ENCODE measurements at places on chromosomes 12 and 14.
A peak's percentile ranks its signal among the peaks of the same experiment; 100 is the strongest.

DNA sequence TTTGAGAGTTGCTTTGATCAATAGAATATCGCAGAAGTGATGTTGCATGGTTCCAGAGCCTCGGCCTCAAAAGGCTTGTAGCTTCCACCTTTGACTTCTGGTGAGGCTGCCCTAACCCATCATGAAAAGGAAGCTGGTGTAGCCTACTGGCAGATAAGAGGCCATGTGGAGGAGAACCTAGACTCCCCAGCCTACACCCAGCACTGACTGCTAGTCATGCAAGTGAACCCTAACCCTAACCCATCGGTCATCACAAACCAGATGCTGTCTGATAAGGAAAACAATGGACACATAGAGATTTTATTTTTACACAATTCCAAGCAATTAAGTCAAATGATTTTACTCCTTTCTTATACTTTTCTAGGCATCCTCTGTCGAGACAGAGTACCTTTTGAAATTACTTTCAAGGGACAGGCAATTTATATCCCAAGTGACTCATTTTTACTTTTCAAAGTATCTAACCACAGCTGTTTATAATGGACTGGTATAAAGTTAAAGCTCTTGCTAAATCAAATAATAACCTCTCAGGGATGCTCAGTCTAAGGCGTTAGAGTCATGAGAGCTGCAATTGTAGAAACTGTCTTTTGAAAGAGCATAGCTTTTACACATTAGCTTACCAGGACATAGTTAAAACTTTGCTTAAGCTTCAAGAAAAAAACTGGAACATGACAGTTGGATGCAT, 17.6 kb downstream of the PTPRB start:
- DNase-seq = no peak

DNA sequence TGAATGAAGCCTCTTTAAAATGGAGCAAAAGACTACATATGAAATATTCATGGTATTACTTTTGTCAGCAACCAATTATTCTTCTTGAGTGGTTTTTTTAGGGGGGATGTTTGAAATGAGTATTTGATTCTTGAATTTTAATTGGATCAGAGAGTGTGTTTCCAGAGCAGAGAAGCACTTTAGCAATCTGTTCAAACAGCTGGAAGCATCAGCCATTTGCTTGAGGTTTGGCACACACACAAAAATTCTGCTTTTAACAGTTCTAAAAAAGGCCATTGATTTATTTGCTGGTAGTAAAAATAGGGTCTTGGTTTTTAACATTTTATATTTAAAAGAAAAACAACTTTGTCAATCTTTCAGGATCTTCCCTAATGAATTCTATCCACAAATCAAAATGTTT, 292.7 kb downstream of the LRFN5 start:
- DNase-seq = no peak

- DNase-seq = no peak
Measured at GRCh38 chr14:22613106-22613695, 15.1 kb downstream of the ABHD4 start.

DNA sequence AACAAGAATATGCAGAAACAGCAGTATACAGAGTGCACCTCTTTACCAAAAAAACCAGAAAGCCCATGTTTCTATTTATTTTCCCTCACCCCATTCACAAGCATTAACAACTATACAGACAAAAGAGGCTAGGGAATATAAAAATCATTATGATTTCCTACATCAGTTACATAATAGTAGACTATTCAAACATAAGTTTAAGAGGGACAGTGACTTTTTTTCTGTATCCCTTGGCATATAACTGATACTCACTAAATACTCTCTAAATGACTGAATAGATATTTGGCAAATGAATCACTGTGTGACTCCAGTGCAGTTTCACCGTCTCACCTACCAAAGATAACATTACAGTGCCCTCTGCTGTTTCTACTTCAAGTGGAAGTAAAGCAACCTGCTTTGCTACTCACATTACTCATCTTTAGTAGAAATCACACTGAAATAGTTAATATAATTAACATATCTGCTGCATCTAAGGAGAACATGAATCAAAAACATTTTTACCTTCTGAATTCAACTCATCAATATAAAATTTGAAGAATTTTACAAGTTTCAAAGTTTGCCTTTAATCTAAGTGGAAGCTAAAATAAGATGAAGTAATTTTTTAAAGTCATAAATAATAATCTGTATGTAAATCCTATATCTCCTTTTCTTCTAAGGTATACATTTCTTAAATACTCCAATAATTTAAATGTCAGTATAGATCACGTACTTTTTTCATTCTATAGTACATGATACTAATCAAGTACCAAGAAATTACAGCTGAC, 103.8 kb downstream of the OSBPL8 start:
- DNase-seq = peak; percentile 60

- DNase-seq = peak; percentile 69
Measured at GRCh38 chr14:93332397-93332852, 411 bp downstream of the BTBD7 start.

GRCh38 chr14:104268725-104269436, 130.5 kb downstream of the KIF26A start:
- no peak for DNase-seq

DNA sequence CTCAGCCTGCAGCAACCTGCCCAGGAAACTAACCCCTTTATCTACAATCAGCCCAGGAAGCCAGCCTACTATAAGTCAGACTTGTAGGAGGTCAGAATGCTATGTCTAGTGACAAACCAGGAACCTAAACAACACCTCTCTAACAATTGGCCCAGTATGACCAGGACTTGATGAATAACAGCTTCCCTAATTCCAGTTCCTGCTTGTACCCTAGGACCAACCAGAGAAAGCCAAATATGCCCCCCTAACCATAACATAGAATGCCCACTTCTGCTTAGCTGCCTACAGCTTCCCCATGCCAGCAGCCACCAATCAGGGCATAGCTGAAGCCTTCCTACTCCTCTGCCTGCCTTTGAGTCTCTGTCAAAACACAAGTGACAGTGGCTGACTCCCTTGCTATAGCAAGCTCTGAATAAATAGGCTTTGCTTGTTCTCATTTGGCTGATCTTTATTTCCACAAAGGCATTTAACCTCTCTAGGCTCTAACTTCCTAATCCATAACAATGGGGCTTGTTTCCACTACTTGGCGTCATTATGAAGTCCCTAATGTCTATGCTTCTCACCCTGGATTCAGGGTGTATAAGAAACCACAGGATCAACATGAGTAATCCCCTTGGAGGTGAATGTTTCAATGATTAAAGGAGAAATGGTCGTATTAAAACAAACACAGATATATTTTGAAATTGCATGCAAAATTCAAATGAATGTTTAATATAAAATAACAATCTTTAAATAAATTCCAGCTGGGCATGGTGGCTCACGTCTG, 220.2 kb downstream of the ANO6 start:
- DNase-seq = peak; percentile 3

- no peak for DNase-seq
Measured at GRCh38 chr12:32240831-32241230, 134.2 kb downstream of the BICD1 start.

- DNase-seq = peak; percentile 13
Measured at GRCh38 chr14:58272588-58273372, 25.6 kb upstream of the ARID4A start.

DNA sequence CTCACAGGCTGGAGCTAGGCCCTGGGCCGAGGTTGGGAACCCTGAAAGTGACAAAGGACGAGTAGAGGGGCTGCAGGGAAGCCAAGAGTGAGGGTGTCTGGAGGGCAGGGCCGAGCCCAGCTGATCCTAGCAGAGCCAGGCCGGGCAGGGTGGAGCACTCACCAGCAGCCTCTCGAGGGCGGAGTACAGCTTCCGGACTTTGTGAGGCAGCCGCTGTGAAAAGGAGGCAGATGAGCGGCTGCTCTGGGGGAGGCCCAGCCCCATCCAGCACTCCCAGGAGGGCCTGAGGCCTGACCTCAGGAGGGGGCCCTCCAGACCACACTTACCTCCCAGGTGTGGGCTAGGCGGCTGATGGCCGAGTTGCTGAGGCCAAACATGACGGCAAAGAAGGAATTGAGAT, 14.7 kb upstream of the ENDOU start:
- peak; percentile 79 for DNase-seq

GRCh38 chr12:104634852-104635251, 178.1 kb downstream of the CHST11 start:
- no peak for DNase-seq

GRCh38 chr14:20802341-20803084, at the start of gene RNASE1:
TSS of gene RNASE1 (minus strand) at chr14:20802844. CDS start at chr14:20802068, 776 bp downstream.
- DNase-seq = no peak

DNA sequence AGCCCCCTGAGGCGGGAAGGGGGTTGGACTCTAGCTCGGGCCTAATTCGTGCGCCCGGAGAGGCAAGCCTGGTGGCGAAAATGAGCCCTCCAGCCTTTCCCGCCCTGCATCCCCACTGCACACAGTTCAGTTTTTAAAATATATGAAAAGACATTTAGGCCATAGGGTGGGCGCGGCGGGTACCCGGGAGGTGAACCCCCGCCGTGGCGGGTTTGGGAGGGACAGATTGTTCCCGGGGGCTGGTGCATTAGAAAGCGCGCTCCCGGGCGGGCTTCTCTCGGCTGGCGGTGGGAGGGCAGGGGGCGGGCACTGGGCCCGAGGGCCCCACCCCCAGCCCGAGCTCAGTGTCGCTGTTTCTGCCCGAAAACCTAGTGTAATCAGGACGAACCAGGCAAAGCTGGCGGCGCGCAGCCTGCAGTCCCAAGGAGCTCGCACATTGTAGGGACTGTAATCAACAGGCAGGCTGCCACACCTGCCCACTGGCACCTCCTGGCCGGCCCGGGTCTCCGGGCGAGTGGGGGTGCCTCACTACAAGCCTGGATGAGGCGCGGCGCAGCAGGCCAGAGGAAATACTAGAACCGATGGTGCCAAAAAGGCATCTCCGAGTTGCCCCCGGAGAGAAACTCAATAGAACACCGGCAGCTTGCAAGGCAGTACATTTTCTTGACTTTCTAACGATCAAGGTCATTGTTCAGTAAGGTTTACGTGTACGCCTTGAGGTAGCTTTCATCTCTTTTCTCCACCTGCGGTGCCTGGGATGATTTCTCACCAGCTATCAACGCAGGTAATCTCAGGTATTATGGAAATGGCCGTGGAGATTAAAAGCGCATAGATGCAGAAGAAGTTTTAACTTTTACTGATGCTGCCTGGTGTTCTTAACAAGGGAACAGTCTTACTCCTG, 764 bp upstream of the SPTB start:
- DNase-seq = no peak

DNA sequence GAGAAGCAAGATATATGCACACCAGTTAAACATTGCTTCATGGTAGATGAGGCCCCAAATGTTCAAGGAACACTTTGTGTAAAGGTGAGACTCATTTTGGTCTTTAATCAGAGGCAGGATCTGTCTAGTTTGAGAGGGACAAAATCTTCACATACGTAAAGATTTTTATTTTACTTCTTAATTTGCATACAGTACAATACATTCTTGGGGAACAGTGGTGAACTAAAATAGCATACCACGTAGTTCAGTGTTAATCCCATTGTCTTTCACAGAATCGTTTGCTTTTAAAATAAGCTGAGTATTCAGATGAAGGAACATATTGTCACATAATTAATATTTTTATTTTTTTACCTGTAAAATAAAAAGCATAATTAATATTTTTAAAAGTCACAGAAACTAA, 43.3 kb downstream of the GPATCH2L start:
- no peak for DNase-seq

DNA sequence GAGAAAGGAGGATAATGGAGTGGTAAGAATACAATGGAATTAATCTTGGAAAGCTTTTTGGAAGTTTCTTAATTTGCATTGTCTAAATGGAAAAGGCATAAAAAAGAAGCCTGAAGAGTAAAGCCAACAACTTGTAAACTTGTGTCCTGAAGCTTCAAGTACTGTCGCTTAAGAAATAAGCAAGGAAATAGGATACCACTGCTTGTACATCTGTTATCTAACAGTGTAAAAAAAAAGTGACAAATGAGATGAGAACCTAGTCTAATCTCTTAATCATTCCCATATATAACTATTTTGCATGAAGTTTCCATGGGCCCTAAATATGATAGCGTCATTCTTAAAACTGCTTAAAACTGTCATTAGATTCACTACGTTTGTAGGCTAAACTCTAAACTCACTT, 134.0 kb upstream of the DYRK2 start:
- DNase-seq = no peak

GRCh38 chr12:100544165-100544564, 29.3 kb upstream of the GAS2L3 start:
- DNase-seq = no peak

DNA sequence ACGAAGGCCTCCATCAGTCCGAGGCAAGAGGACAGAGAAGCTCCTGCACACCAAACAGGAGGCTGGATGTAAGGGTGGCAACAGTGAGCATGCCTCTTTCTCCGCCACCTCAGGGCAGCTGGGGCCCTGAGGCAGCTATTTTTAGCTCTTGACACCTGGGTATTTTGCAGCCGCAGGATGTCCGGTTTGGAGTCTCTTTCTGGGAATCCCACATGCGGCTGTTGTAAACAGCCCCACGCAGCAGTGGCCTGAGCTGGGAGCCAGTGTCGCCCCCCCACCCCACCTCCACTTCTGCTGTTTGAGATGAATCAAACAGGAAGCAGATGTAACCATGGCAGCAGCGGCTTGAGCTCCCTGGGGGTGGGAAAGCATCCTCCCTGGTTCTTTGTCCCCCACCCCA, 11.7 kb downstream of the HDAC7 start:
- peak; percentile 94 for DNase-seq

GRCh38 chr14:104245075-104245474, 106.7 kb downstream of the KIF26A start:
- no peak for DNase-seq

DNA sequence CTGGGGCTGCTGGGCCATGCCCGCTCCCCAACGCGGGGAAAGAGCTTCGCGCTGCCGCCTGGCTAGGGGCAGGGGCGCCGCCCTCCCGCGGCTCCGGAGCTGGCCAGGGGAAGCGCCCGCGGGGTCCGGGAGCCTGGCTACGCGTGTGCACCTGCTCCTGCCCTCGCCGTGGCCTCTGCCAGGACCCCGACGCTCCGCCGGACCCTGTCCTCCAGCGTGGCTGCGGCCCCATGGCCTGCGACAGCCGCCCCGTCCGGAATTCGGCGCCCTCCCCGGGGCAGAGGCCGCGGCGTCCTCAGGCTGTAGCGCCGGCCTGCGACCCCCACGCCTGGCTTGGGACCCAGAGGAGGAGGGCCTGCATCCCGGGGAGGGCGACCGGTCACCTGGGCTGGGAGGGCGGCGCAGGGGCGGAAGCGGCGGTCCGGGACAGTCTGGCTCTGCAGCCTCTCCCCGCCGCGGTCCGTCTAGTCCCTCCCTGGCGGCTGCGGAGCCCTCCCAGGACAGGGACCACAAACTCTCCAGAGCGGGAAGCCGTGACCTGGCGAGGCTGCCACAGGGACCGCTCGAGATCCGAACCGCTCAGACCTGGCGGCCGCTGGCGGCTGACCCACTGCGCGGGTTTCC, 85.6 kb downstream of the ALG10 start:
- DNase-seq = no peak

Data from OCI-LY7 (cell line).